ENCODE measurements at places on chromosomes 6 and 20.

- DNase-seq: peak; percentile 88
Observed at GRCh38 chr6:39302669-39303424, 11.4 kb downstream of the KCNK17 start.

GRCh38 chr6:31083742-31084354 is 28.5 kb downstream of the C6orf15 start:
- H3K4me1 ChIP-seq: no peaks in the 10 kb centered on the region
- H3K27me3 ChIP-seq: no peaks in the 10 kb centered on the region
- no peak overlapping the region for H3K4me3 ChIP-seq
- H3K27ac ChIP-seq: no peak overlapping the region

DNA sequence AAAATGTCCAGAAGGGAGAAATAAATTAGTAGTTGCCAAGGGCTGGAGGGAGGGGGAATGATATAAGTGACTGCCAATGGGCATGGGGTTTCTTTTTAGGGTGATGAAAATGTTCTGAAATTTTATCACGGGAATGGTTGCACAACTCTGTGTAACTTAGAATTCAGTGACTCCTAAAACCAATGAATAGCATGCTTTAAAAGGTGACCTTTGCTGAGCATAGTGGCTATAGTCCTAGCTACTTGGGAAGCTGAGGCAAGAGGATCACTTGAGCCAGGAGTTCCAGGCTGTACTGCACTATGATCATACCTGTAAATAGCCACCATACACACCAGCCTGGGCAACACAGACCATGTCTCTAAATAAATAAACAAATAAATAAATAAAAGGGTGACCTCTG is 109.0 kb downstream of the ATG5 start:
- no peaks in the 10 kb centered on the region for H3K4me1 ChIP-seq
- no peak overlapping the region for H3K4me3 ChIP-seq
- DNase-seq: no peak
- H3K36me3 ChIP-seq: no peaks in the 10 kb centered on the region
- H3K27ac ChIP-seq: no peak overlapping the region

GRCh38 chr20:62350098-62350628 is 16.9 kb downstream of the LAMA5 start:
- H3K27me3 ChIP-seq: no peaks in the 10 kb centered on the region
- H3K36me3 ChIP-seq: no peaks in the 10 kb centered on the region
- DNase-seq: no peak
- H3K4me1 ChIP-seq: no peaks in the 10 kb centered on the region
- no peak overlapping the region for H3K4me3 ChIP-seq

- H3K27me3 ChIP-seq: no peaks in the 10 kb centered on the region
- H3K36me3 ChIP-seq: no peaks in the 10 kb centered on the region
- DNase-seq: no peak
- no peaks in the 10 kb centered on the region for H3K4me1 ChIP-seq
Observed at GRCh38 chr20:55540013-55540412, 465.3 kb downstream of the CBLN4 start.

GRCh38 chr6:22442826-22443225 is 126.5 kb upstream of the HDGFL1 start:
- no peaks in the 10 kb centered on the region for H3K36me3 ChIP-seq
- no peak overlapping the region for H3K27ac ChIP-seq
- peaks cover 5% of the 10 kb centered on the region for H3K4me1 ChIP-seq
- no peaks in the 10 kb centered on the region for H3K27me3 ChIP-seq
- H3K4me3 ChIP-seq: no peak overlapping the region

DNA sequence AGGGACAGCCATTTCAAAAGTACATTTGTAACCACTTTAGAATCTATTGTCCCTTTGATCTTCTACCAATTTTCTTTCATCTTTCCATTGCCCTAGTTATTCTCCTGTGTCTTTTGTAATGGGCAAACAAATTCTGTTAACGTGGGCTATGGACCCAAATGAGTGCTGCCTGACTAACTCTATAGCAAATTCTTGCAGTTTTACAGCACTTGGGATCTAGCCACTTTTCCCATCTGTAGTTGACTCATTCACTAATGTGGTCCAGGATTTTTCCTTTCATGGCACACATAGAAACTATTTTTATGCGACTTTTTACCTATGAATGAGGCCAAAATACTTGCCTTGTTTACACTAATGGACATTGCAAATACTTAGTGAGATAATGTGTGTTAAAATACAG is 52.0 kb downstream of the GRIK2 start:
- no peaks in the 10 kb centered on the region for H3K4me1 ChIP-seq
- no peak for DNase-seq
- no peak overlapping the region for H3K27ac ChIP-seq
- no peaks in the 10 kb centered on the region for H3K36me3 ChIP-seq
- H3K27me3 ChIP-seq: no peaks in the 10 kb centered on the region

DNA sequence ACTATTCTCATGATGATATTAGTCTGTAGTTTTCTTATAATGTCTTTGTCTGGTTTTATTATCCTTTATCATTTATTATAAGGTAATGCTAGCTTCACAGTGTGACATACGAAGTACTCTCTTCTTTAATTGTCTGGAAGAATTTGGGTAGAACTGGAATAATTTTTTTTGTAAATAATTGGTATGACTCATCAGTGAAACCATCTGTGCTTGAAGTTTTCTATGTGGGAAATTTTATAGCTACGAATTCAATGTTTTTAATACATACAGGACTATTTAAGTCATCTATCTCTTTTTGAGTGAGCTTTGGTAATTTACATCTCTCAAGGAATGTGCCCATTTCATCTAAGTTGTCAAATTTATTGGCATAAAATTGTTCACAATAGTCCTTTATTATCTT is 86.3 kb downstream of the SOD2 start:
- no peak for DNase-seq
- H3K27me3 ChIP-seq: no peaks in the 10 kb centered on the region
- no peaks in the 10 kb centered on the region for H3K4me1 ChIP-seq
- no peak overlapping the region for H3K27ac ChIP-seq

DNA sequence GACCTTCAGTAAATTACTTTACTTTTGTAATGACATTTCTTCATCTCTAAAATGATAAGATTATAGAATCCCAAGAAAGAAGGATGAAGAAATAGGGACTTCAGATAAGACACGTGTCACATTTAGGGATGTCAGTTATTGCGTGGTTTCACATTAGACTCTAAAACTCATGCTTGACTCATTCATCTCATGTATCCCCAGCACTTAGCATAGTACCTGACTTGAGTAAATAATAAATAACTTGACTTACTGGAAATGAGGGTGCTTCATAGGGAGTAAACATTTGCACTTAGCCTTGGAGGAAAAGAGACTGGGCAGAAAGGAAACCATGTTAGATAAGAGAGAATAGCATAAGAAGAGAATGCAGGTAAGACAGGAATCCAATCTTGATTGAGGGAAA is 37.2 kb downstream of the VTA1 start:
- no peaks in the 10 kb centered on the region for H3K4me1 ChIP-seq
- H3K27me3 ChIP-seq: no peaks in the 10 kb centered on the region
- no peaks in the 10 kb centered on the region for H3K36me3 ChIP-seq
- H3K27ac ChIP-seq: no peak overlapping the region
- DNase-seq: no peak
- no peak overlapping the region for H3K4me3 ChIP-seq

DNA sequence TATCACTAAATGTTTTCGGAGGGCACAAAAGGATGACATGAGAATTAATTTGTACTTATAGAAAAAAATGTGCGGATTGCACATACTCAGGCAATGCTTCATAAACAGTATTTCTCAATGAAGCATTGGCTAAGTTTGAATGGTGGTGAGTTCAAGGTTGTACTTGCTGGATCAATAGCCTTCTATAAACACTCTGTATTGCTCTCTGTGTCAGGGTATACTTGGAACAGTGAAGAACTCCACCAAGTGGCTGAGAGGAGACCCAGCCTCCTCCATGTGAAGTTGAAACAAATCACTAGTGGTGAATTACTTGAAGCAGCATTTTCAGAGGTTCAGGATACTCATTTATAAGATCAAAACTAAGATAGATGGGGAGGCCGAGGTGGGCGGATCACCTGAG is 360.6 kb downstream of the RIMS1 start:
- no peak overlapping the region for H3K4me3 ChIP-seq
- no peaks in the 10 kb centered on the region for H3K36me3 ChIP-seq
- H3K27me3 ChIP-seq: no peaks in the 10 kb centered on the region
- H3K4me1 ChIP-seq: no peaks in the 10 kb centered on the region
- no peak overlapping the region for H3K27ac ChIP-seq

DNA sequence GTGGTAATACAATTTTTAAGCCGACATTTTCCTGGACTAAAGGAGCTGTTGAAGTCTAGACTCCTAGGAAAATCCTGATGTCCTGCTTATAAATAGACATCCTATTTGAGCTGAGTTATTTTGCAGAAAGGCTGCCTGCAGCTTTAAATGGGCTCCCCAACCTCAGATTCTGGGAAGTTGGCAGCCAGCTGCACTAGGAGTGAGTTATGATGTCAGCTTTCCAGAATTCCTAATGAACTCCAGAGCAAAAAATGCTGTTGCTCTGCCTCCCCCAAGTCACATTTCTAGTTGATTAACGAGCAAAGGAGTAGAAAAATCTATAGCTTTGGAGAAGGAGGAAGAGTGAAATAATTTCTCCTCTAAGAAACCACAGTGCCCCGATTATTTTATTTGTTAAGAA is 346.3 kb upstream of the SULF2 start:
- DNase-seq: no peak
- H3K27ac ChIP-seq: no peak overlapping the region
- no peaks in the 10 kb centered on the region for H3K36me3 ChIP-seq
- peaks cover 1% of the 10 kb centered on the region for H3K4me1 ChIP-seq
- no peak overlapping the region for H3K4me3 ChIP-seq

GRCh38 chr6:112233847-112234246 is 20.5 kb downstream of the LAMA4 start:
- peaks cover 5% of the 10 kb centered on the region for H3K4me1 ChIP-seq
- no peak overlapping the region for H3K27ac ChIP-seq
- no peak overlapping the region for H3K4me3 ChIP-seq
- H3K27me3 ChIP-seq: no peaks in the 10 kb centered on the region
